ENCODE measurements at places on chromosomes 2 and 18. TPM values are rescaled to one million over a fixed set of nuclear protein-coding genes. Genes with fewer than 3 reads are reported as not detected.

RNF125 gene
- 4.8 TPM for total RNA-seq

IL1B gene
- 0.33 TPM for total RNA-seq

SP100 gene
- 179 TPM for total RNA-seq

RTTN gene
- total RNA-seq = 21.9 TPM

C2orf72 gene
- total RNA-seq = not detected

ALK gene
- not detected for total RNA-seq

TTR gene
- not detected for total RNA-seq

All from vein endothelial cell (primary cell).